ENCODE measurements at places on chromosomes 7 and 10. TPM values are rescaled to one million over a fixed set of nuclear protein-coding genes. Genes with fewer than 3 reads are reported as not detected.

DNA sequence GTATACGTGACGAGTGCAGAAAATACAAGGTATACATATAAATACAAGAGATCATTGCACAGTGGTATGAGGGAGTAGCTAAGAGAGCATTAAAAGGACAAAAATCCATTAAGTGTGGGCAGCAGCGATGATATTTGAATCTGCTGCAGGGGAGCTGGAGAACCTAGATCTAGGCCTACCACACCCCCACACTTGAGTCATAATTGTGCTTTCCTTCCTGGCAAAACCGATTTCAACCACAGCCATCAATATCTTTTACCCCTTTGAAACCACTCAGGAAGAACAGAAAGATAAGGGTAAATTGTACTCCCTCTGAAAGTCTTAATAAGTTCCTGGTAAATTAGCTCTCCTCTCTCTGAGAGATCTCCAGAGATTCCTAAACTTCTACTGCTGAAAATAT is 345.0 kb downstream of the SORCS1 start:
- H3K36me3 ChIP-seq: no peaks in the 10 kb centered on the region
- no peak for DNase-seq
- H3K27ac ChIP-seq: no peak overlapping the region
- no peaks in the 10 kb centered on the region for H3K4me1 ChIP-seq
- H3K4me3 ChIP-seq: no peak overlapping the region

The COL26A1 gene
- polyA plus RNA-seq: 1.0 TPM

The ASZ1 gene
- polyA plus RNA-seq: not detected

- H3K27ac ChIP-seq: no peak overlapping the region
- H3K4me3 ChIP-seq: no peak overlapping the region
- no peaks in the 10 kb centered on the region for H3K27me3 ChIP-seq
- no peaks in the 10 kb centered on the region for H3K36me3 ChIP-seq
- DNase-seq: no peak
- H3K4me1 ChIP-seq: no peaks in the 10 kb centered on the region
Measured at GRCh38 chr10:107215681-107216080, 51.2 kb upstream of the SORCS1 start.

DNA sequence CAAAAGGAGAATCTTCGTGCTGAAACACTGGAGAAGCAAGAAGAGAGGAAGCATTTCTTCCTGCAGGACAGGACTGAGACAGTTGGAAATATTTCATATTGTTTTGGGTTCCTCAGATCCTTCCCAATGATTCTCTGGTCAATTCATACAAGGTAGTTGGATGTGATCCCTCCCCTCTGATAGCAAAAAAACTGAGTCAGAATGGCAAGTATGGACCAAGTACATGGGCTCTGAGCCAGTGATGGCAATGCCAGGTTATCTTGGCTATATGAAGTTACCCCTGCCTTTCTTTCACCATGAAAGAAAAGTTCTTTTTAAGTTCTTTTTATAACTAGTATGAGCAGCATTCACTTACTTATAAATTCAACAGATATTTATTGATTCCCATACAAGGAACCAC is 124.4 kb upstream of the PTPRZ1 start:
- no peaks in the 10 kb centered on the region for H3K27me3 ChIP-seq
- no peak overlapping the region for H3K27ac ChIP-seq
- no peak for DNase-seq
- H3K36me3 ChIP-seq: no peaks in the 10 kb centered on the region
- no peaks in the 10 kb centered on the region for H3K4me1 ChIP-seq

The TNKS2 gene
- polyA plus RNA-seq: 30.6 TPM

GRCh38 chr7:88072715-88073055 is 138.6 kb downstream of the ADAM22 start:
- no peaks in the 10 kb centered on the region for H3K36me3 ChIP-seq
- H3K4me1 ChIP-seq: no peaks in the 10 kb centered on the region
- H3K27me3 ChIP-seq: no peaks in the 10 kb centered on the region
- H3K4me3 ChIP-seq: no peak overlapping the region

GRCh38 chr7:38727184-38727940 is 96.2 kb upstream of the AMPH start:
- no peaks in the 10 kb centered on the region for H3K4me1 ChIP-seq
- H3K4me3 ChIP-seq: no peak overlapping the region
- no peaks in the 10 kb centered on the region for H3K27me3 ChIP-seq
- H3K36me3 ChIP-seq: peaks cover 47% of the 10 kb centered on the region

DNA sequence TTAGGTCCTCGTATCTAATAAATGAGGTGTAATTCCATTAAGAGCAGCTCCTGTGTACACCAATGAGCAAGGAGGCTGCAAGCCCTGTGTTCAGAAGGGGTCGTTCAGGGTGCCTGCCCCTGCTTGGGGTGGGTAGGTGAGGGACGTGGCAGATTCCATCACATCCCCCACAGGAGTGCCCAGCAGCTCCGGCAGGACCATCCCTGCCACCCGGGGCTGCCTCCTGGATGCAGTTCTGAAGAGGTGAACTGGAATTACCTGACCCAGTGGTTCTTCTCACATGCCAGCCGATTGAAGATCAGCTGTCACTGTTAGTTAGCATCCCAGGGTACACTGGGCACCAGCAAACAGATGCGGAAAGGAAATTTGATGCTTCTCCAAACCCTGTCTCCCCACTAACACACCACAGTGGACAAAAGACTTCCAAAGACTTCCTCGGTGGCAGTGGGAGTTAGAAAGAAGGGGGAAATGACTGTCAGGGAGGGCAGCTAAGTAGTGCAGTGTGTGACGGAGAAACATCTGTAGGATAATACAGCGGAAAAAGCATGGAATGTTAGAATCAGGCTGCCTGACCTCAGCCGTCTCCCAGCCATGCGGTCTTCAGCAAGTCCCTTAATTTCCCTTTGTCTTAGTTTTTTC is 313.6 kb upstream of the ZMIZ1 start:
- no peak overlapping the region for H3K27ac ChIP-seq
- no peaks in the 10 kb centered on the region for H3K36me3 ChIP-seq
- DNase-seq: no peak
- peaks cover 2% of the 10 kb centered on the region for H3K27me3 ChIP-seq
- H3K4me3 ChIP-seq: no peak overlapping the region
- no peaks in the 10 kb centered on the region for H3K4me1 ChIP-seq

DNA sequence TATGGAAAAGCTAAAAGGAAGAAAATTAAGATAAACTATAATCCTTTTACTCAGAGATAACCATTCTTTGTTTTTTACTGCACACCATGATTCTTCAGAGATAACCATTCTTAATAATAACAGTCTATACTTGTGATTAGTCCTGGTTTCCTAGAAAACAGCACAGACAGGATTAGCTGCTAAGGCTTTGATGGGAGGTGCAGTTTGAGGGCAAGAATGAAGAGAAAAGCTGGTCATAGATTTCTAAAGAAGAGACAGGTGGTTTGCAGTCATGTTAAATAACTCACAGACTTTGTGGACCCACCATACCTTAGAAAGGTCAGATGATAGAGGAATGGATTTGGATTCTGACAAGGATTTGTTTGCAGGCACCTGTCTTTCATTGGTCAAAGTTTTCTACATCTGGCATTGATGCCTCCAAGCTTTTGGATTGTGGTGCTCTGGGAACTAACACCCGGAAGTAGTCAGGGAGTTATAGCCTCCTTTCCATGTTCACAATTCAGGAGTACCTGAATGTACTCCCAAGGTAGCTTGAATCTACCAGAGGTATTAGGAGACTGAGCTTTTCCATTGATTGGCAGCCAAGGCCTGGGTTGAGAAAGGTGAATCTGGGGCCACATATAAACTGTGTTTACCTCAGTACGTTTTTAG is 3.7 kb downstream of the SMC3 start:
- H3K36me3 ChIP-seq: peaks cover 25% of the 10 kb centered on the region
- peaks cover 25% of the 10 kb centered on the region for H3K4me1 ChIP-seq
- no peak overlapping the region for H3K4me3 ChIP-seq
- H3K27ac ChIP-seq: peak overlapping the region; percentile 95

DNA sequence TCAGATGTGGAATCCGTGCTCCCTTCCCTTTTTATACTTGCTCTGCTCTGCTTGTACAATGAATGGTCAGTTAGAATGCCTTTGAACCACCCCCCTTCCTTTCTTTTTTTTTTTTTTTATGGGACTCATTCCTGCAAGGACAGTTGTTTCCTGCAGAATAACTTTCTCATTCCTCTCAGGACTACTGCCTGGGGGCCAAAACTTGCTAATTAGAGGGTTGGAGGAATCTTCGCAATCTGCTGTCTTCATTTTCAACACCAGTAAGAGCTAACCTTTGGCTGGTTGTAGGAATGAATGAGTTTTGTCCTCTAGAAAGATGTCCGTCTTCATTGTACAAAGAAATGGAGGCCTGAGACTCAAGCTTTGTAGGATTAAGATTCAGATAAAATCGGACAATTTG is 868.1 kb downstream of the LRMDA start:
- peaks cover 11% of the 10 kb centered on the region for H3K4me1 ChIP-seq
- no peak for DNase-seq
- H3K36me3 ChIP-seq: no peaks in the 10 kb centered on the region
- no peak overlapping the region for H3K27ac ChIP-seq

GRCh38 chr10:71836596-71836974 is 14.5 kb downstream of the PSAP start:
- DNase-seq: no peak
- no peak overlapping the region for H3K4me3 ChIP-seq
- peak overlapping the region; percentile 39 for H3K27ac ChIP-seq
- H3K27me3 ChIP-seq: no peaks in the 10 kb centered on the region
- H3K36me3 ChIP-seq: peaks cover 28% of the 10 kb centered on the region
- H3K4me1 ChIP-seq: peaks cover 23% of the 10 kb centered on the region

- peaks cover 9% of the 10 kb centered on the region for H3K36me3 ChIP-seq
- H3K4me3 ChIP-seq: peak overlapping the region; percentile 19
- peaks cover 47% of the 10 kb centered on the region for H3K4me1 ChIP-seq
- H3K27ac ChIP-seq: peak overlapping the region; percentile 61
- no peaks in the 10 kb centered on the region for H3K27me3 ChIP-seq
Measured at GRCh38 chr7:5694912-5695726, 86.3 kb downstream of the RNF216 start.

The INSYN2A gene
- polyA plus RNA-seq: 0.57 TPM

The ZNF25 gene
- 7.0 TPM for polyA plus RNA-seq

- no peaks in the 10 kb centered on the region for H3K4me1 ChIP-seq
- no peaks in the 10 kb centered on the region for H3K36me3 ChIP-seq
- no peak overlapping the region for H3K27ac ChIP-seq
- DNase-seq: no peak
- peaks cover 2% of the 10 kb centered on the region for H3K27me3 ChIP-seq
Measured at GRCh38 chr10:125684581-125684980, 1.6 kb upstream of the TEX36 start.

DNA sequence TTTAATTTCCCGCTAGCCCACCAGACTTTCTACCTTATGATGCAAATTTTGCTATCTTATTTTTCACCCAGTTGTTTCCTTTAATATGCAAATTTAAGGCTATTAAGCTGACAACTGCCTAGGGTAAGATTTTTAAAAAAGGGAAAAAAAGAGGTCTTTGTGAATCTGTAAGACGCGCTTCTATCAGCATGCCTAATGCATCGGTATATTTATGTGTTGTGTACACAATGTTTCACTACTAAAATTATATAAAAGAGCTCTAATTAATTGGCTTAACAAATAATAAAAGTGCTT is 386.6 kb downstream of the KIF20B start:
- no peaks in the 10 kb centered on the region for H3K4me1 ChIP-seq
- DNase-seq: no peak
- no peaks in the 10 kb centered on the region for H3K27me3 ChIP-seq
- no peaks in the 10 kb centered on the region for H3K36me3 ChIP-seq

DNA sequence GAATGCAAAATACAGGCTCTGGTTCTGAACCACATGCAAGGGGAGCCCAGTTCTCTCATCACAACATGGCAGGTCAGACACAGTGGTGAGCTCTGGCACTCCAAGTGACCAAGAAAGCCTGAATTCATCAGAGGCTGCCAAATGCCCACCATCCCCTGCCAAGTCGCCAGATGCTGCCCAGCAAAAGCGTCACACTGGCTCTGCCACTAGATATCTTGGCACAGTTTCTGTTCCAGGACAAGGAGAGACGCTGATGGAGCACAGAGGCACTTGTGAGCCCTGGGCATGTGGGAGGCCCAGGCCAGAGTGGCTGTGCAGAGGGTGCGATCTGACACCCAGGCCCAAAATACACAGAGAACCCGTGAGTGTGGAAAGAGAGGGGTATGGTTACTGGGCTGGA is 57.8 kb downstream of the GAD2 start:
- H3K36me3 ChIP-seq: no peaks in the 10 kb centered on the region
- no peak overlapping the region for H3K27ac ChIP-seq
- no peak overlapping the region for H3K4me3 ChIP-seq
- peaks cover 3% of the 10 kb centered on the region for H3K27me3 ChIP-seq
- H3K4me1 ChIP-seq: no peaks in the 10 kb centered on the region

The HSPA12A gene
- 9.2 TPM for polyA plus RNA-seq

DNA sequence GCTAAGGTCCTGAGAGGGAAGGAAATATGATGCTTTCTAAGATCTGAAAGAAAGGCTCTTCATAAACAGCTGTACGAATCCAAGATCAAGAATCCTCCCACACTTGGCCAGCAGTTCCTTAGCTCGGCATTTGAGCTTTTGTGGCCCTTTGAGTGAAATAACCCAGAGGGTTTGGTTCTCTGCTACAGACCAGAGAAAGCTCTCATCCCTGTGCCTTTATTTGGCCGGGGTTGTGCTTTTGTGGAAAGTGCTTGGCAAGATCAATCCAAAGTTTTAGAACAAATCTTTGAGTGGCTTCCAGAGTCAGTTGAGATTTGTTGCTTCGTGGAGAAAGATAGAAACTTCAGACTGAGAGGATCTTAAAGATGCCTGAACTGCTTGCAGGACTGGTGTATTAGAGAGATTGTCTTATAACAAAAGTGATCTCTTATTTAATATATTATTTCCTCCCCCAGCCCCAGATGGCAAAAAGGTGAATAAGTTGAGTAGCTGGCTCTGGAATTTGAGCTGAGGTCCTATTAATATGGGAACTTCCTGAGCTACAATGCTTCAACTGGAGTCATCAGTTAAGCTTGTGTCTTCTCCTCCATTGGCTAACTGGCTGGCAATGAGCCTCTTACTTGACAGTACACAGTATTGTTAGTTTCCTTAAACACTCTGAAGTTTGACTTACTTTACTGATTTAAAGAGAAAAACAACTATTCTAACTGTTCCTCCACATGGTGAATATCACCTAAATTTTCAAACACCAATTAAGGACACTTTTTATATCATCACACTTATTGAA is 687.3 kb downstream of the MAGI2 start:
- no peak overlapping the region for H3K27ac ChIP-seq
- no peaks in the 10 kb centered on the region for H3K4me1 ChIP-seq
- DNase-seq: no peak
- peaks cover 23% of the 10 kb centered on the region for H3K27me3 ChIP-seq
- no peak overlapping the region for H3K4me3 ChIP-seq

- H3K4me3 ChIP-seq: no peak overlapping the region
- no peaks in the 10 kb centered on the region for H3K4me1 ChIP-seq
- no peaks in the 10 kb centered on the region for H3K36me3 ChIP-seq
- H3K27ac ChIP-seq: no peak overlapping the region
- DNase-seq: no peak
Measured at GRCh38 chr7:14835384-14835783, 67.2 kb downstream of the DGKB start.

DNA sequence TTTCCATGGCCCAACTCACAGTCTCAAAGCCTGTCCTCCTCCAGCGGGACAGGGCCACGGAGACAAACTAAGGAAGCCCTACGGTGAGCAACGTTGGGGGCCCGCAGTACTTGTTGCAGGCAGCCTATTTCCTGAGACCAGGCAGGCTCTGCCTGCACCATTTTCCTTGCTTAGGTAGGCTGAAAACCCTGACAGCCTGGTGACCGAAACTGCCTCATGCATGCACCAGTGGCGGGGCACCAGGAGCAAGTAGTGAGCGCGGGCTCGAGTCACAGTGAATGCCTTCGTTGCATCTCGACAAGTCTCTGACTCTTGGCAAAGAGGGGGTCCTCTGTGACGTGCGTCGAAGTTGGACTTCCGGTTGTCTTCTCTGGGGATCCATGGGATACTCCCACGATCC is 23.3 kb upstream of the ZNF273 start:
- H3K27me3 ChIP-seq: peaks cover 33% of the 10 kb centered on the region
- no peak overlapping the region for H3K4me3 ChIP-seq
- H3K36me3 ChIP-seq: no peaks in the 10 kb centered on the region
- no peak for DNase-seq
- H3K27ac ChIP-seq: no peak overlapping the region
- no peaks in the 10 kb centered on the region for H3K4me1 ChIP-seq
